ENCODE measurements at places on chromosomes 6 and 20.

- DNase-seq: no peak
These were observed 93.7 kb downstream of the MAP3K4 start for GRCh38 chr6:161085246-161085645.

DNA sequence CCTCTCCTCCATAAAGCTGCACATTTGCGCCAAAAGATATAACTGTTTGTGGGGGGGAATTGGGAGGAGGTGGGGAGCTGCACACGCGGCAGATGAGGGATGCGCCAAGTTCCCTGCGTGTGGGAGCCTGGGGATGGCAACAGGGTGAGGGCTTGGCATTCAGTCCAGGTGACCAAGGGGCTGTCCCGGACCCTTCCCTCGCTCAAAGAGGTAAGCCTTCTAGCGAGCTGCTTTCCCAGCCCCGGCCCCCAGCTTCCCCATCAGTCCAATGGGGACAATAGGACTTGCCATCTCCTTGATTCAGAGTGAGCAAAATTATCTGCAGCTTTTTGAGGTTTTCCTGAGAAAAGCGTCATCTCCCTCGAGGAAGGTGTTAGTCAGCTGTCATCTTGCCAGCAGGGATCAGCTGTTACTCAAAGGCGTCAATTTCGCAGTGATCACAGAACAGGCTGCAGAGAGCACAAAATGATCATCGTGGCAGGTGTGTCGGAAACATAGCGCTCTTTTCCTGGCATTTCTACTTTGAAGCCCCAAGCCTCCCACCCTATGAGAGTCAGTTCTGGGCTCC, 21.3 kb downstream of the ZNF831 start:
- no peak for DNase-seq

- DNase-seq: no peak
These were observed 40.7 kb upstream of the FOXQ1 start for GRCh38 chr6:1271071-1271763.

DNA sequence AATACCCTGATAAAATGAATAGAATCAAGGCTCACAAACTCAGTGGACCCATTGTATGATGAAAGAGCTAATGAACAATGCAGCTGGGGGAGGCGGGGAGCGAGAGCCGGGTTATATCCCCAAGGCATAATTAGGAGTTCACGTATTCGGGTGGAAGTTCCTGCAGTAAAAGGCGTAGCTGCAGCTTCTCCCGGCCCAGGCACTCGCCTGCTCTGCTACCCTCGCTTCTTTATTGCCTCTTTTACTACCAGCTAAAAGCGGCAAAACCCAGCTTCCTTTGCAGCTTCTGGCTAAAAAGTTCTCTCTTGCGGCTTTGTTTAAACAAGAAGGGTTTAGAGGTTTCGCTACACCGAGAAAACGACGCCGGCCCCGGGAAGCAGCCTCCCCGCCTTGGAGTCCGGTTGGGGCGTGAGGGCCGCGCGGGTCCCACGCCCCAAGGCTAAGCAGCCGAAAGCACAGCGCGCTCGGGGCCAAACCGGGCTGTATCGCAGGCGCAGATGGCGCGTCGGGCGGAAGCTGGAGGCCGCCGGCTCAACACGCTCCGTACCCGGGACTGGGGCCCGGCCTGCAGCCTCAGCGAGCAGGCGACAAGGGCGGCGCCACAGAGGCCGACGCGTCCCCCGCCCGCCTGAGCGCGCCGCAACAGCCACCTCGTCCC, 1.6 kb downstream of the ZBTB2 start:
- peak; percentile 74 for DNase-seq

GRCh38 chr6:166629628-166630027, 2.6 kb upstream of the RPS6KA2 start:
- peak; percentile 40 for DNase-seq

GRCh38 chr6:3236005-3236404, 8.6 kb upstream of the TUBB2B start:
- no peak for DNase-seq

DNA sequence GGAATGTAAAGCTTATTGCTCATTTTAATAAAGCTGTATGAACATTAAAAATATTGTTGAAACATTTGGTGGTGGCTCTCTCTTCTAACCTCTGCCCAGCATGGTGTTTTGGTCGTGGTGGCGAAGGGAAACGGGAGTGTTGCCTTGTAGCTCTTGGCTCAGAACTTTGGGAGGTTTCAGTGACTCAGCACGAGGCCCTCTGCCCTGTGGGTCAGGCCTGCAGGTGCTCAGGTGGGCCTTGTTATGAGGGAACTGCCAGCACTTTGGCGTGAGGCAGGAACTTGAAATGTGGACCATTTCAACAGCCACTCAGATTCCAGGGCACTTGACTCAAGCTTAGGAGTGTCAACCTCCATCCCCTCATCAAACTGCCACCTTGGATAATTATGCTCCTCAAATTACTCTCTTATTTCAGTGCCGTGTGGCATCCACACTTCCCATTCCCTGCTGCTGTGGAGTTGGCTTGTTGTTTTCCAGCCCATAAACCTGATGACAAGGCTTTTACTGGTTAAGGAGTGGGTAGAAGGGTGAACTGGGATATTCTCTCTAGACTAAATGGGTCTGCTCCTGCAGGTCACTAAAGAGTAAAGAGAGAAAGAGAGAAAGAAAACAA, 36.3 kb downstream of the PRDM1 start:
- DNase-seq: no peak

- no peak for DNase-seq
These were observed 110.6 kb downstream of the PLEKHG1 start for GRCh38 chr6:150710236-150710635.

GRCh38 chr6:125913864-125914351, 42.7 kb upstream of the HINT3 start:
- peak; percentile 94 for DNase-seq

- no peak for DNase-seq
These were observed 28.9 kb downstream of the CEP57L1 start for GRCh38 chr6:109124219-109124618.

DNA sequence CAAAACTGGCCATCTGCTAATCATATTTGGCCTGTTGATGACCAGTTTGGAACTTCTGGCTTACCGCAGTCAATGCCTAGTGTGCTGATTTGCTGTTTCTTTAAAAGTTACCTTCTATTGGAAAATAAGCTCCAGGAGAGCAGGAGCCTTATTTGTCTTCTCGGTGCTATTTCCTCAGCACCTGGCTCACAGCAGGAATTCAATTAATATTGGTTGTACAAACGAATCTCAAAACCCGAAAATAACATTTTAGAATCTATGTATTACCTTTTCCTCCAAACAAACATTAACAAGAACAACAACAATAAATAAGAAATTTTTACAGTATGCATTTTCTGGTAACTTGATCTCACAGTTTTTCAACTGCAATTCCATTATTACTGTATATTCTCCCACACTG, 1080.7 kb upstream of the MAP3K7 start:
- no peak for DNase-seq
